CD4-positive, alpha-beta T cell treated with Interferon gamma for 1 hour (primary cell): ENCODE measurements at places on chromosomes 1 and 21.
A peak's percentile ranks its signal among the peaks of the same experiment; 100 is the strongest.

GRCh38 chr1:174209347-174210187, 50.2 kb downstream of the RABGAP1L start:
- no peak for DNase-seq

DNA sequence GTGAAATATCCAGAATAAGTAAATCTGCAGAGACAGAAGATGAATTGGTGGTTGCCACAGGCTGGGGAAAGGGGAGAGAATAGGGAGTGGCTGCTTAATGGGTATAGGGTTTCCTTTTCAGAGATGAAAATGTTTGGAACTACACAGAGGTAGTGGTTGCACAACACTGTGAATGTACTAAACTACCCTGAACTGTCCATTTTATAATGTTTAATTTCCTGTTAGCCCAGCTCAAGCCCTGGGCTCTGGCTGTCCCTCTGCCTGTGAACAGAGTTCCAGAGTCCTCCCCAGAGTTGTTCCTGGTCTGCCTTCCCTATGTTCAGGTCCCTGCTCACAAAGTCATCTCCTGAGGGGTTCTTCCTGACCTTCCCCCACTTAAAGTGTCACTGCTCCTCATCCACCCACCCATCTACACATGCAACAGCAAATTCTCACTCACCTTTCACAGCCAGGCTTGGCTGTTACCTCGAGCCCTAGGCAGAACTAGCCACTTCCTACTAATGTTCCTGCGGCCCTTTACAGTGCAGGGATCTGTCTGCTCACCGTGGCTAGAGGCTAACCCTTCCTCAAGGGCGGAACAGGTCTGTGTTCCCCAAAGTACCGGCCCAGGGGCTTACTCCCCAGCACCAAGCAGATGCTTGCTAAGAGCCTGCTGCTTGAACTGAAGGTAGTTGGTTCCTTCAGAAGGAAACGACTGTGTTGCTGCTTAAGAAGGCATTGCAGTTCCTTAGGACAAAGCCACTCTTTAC, 22.4 kb downstream of the DHCR24 start:
- DNase-seq = no peak

DNA sequence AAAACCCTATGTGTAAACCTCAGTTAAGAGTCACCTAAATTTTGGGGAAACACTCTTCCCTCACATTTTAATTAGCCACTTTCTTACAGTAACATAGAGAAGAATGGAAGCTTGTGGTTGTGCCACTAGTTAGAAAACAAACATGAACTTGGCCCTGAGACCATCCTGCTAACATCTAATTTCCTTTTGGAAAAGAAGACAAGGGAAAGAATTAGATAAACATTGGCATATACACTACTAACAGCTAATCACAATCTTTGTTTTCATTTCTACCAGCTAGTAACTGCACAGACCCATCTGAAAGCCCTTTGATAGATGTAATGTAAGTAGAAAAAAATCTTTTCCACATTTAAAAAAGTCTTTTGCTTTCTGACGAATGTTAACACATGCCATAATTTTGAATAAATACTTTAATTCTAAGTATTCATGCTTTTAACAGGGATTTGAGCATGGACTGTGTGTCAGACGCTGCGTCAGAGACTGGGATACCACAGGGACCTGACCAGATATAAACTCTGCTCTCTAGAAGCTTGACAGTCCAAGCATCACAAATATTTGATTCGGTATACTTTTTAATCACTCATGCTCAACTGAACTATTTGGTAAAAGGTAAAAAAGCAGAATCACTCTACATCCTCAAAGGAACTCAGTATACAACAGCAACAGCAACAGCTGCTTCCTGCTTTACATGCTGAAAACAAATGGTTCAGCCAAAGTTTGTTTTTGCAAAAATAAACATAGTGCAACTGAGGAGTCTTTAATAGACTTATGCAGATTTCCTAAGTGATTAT, 30.2 kb downstream of the DPH5 start:
- DNase-seq = no peak

DNA sequence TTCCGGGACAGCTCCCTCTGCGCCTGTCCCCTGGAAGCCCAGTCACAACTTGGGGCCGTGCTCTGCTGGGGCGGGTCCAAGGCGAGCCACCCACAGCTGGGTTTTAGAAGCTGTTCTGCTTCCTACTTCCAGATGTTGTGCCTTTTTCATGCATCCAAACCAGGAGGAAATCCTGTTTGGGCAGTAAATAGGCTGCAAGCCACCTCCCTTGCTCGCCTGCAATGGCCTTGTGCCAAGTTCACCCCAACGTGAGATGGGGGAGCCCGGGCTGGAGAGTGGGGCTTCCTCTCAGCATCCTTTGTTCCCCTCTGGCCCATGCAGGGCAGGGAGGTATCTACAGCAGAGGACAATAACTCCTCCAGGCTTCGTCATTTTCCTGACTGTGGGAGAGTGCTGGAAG, 73.2 kb downstream of the DMRTB1 start:
- no peak for DNase-seq

GRCh38 chr1:179052776-179053175, 27.1 kb downstream of the FAM20B start:
- no peak for DNase-seq

- DNase-seq = peak; percentile 52
Measured at GRCh38 chr1:160797861-160798273, 1.9 kb downstream of the LY9 start.

DNA sequence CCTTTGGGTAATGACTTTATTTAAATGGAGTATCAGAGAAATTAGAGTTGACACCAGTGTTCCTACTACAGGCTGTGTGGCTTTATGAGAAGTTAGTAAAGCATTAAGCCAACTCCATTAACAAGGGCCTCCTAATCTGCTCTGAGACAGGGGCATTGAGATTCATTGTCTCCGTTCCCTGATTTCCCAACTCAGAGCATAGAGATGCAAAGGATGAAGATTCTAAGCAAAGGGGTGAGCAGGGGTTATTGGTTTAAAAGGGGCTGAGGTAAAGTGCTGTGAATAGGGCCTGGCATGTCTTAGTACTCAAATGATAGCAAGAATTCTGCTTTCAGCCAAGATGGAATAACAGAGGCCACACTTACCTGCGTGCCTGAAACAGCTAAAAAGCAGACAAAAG, 428.4 kb downstream of the PTPRU start:
- DNase-seq = no peak

- no peak for DNase-seq
Measured at GRCh38 chr1:26727476-26727875, 31.7 kb downstream of the ARID1A start.

DNA sequence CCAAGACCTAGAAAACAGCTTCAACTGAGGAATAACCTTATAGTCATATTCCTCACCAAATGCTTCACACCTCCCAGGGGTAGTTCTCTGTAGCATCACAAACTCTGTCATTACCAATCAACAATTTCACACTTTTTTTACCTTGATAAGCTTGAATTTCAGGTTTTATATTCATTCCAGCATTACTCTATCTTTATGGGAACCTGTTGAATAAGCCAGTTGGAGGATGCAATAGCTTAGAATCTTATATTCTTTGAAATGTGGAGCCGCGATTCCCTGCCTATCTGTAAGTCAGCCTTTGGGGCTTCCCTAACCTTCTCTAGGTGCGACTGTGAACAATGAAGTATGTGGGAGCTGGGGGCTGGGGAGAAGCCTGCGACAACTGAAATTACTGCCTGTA, 145.4 kb downstream of the GREM2 start:
- DNase-seq = no peak

GRCh38 chr1:20325844-20326420, 35.3 kb downstream of the VWA5B1 start:
- no peak for DNase-seq

- no peak for DNase-seq
Measured at GRCh38 chr1:87452648-87453047, 124.0 kb downstream of the LMO4 start.

DNA sequence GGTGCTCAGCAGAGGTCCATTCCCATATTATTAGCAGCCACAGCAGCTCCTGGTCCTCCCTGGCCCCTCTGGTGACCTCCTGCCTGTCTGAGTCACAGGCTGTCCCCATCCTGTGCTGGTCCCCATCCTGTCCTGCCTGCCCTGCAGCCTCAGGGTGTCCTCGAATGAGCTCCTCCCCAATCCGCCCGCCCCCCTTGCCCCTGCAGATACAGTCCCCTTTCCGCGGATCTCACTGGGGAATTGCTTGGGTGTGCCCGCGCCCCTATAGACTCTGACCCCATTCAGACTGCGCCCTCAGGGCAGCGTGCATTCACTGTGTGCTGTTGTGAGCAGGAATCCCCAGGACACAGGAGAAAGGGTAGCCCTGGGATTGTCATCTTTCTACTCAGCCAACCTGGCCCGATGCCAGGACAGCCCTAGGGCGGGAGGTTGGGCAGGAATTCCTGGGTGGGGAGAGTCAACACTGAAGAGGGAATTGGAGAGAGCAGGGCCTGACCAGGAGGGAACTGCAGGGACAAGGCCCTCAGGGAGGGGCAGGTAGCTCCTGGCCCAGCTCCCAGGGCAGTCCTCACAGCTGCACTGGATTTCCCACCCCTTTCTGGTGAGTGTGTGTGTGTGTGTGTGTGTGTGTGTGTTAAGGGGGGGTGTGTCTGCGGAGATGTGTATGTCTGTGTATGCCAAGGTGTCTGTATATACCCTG, 1.1 kb upstream of the GUCA2A start:
- DNase-seq = no peak

DNA sequence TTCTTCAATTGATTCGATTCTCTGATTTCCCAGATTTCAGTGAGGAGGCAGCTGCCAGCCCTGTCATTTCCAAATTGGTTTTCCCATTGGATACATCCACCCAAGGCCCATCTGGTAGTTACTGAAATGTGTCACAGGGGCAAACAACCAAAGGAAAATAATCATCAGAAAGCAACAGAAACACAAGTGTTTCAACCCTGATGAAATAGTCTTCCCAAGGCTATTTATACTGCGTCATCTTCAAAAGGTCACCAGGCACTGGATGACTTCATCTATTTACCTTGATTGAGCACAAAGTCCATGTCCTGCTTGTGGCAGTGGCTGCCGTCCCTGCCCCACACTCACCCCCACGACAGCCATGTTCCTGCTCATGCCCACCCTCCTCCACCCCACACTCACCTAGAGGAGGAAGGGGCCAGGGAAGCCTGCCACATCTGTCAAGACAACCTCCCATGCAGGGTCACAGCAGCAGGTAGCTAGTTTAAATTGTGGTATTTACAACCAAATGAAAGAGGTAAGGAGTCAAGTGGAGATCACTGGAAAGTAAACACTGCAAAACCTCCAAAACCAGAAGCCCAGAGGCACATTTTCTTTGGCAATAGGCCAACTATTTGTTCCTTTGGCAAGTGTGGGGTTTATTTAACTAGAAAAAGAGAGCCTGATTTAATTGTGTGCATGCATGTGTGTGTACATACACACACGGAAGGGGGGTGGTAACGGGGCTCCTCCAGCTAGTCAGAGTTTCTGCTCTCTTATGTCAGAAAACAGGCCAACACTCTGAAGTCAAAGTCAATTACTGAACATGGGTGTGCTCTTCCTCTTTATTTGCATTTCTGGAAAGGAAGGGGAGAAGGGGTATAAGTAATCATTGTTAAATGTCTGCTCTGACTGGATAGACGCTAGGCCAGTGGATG, 49.5 kb upstream of the RAB4A start:
- no peak for DNase-seq

- no peak for DNase-seq
Measured at GRCh38 chr1:218995091-218995665, 178.5 kb upstream of the LYPLAL1 start.

GRCh38 chr1:19450811-19451515, 34.4 kb downstream of the CAPZB start:
- DNase-seq = no peak

DNA sequence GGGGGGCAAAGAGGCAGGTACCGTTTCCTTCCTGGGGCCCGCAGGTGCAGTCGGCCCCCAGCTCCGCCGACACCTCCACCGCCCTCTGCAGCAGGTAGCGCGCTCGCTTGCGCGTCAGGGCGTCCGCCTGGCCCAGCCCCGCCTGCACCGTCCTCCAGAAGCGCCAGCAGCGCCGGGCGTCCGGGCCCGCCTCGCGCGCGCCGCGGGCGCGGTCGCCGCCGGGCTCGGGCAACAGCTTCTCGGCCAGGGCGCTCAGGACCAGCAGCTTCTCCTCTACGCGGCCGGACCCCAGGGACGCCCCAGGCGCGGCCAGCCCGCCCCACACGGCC, 863 bp downstream of the TARBP1 start:
- DNase-seq = peak; percentile 73

DNA sequence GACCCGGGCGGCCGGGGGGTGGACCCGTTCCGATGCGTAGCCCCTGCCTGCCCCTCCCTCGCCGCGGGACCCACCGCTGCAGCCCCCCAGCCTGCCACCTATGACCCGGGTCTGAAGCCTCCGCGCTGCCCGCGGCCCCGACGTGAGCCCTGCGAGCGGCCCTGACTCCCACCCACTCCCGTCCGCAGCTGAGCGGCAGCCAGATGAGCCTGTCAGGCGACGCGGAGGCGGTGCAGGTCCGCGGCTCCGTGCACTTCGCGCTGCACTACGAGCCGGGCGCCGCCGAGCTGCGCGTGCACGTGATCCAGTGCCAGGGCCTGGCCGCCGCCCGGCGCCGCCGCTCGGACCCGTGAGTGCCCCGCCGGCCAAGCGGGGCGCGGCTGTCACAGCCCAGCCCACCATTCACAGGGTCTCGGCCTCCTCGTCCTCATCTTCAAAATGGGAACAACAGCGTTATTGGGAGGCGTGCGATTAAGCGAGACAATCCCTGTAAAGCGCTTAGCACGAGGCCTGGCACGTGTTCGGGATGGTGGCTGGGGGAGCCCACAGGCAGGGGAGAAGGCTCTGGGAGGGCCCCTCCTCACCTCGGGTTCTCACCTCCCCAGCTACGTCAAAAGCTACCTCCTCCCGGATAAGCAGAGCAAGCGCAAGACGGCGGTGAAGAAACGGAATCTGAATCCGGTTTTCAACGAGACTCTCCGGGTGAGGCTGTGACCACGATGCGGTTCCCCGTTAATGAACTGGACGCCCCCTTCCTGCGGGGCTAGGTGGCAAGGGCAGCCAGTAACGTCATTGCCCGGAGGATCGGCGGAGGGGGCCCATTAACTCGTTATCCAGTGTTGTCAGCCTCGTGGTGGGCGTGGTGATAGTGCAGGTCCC, 8.2 kb downstream of the SYTL1 start:
- DNase-seq = no peak

GRCh38 chr1:81710857-81711256, 89.9 kb upstream of the ADGRL2 start:
- DNase-seq = no peak

GRCh38 chr1:199671684-199672083, 355.8 kb upstream of the NR5A2 start:
- no peak for DNase-seq

- DNase-seq = no peak
Measured at GRCh38 chr1:54606096-54606989, 17.0 kb downstream of the FAM151A start.
